ENCODE measurements at places on chromosomes 7 and 10.
A peak's percentile ranks its signal among the peaks of the same experiment; 100 is the strongest.

GRCh38 chr7:120588416-120588815 is 269.5 kb downstream of the TSPAN12 start:
- DNase-seq = no peak

- DNase-seq = peak; percentile 82
Measured at GRCh38 chr7:80584778-80585177, 53.7 kb upstream of the CD36 start.

- no peak for DNase-seq
Measured at GRCh38 chr10:98980353-98980752, 255.3 kb downstream of the HPSE2 start.

GRCh38 chr7:103934508-103934907 is 55.0 kb downstream of the RELN start:
- no peak for DNase-seq

DNA sequence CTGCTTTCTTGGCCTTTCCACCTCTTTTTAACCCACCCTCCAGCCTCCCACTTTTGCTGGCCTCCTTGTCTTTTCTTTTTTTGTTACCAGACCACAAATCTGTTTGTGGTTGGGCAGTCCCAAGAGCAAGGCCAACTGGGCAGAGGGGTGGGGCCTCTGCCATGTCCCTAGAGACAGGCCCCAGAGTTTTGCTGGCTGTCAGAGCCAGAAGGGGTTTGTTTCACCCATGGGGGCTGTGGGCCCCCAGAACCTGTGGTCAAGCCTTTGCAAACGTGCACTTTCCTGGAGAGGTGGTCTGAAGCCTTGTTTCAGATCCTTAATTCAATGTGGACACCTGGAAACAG is 10.3 kb downstream of the ZMIZ1 start:
- no peak for DNase-seq

- DNase-seq = no peak
Measured at GRCh38 chr7:27262121-27262520, 19.5 kb downstream of the EVX1 start.

DNA sequence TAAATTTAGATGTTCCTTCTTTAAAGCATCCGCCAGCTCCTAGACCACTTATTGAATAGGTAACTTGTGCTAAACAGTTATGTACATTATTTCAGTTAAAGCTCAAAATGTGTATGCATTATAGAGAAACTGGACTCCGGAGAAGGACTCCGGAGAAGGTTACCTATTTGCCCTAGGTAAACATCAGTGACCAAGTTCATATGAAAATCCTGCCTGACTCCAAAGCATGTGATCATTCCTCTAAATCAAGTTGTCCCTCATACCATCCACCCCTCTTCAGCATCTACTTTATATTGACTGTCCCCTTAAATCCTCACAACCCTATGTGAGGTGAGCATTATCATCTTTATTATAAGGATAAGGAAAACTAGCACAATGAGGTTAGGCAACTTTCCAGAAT is 147.5 kb downstream of the SRPK2 start:
- no peak for DNase-seq

- DNase-seq = no peak
Measured at GRCh38 chr10:129785536-129785981, 178.5 kb downstream of the EBF3 start.

GRCh38 chr7:71775648-71776047 is 636.5 kb downstream of the CALN1 start:
- no peak for DNase-seq

DNA sequence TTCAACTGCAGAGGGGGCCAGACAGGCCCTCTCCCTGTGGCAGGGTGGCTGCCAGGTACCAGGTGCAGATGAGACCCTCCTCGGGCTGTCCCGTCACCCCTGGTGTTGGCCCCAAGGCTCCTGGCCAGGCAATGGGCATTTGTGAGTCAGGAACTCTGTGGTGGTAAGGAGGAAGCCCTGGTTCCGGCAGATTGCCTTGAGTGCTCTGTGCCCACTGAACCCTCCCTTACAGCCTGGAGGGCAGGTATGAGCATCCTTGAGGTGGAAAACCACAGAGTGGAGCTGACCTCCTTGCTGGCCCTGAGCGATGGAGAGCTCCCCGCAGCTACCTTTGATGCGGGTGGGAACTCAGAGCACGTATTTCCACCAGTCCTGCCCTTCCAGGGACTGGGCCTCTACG is 2.0 kb downstream of the PAOX start:
- no peak for DNase-seq

GRCh38 chr10:44752451-44753441 is 158.4 kb upstream of the TMEM72 start:
- peak; percentile 88 for DNase-seq

- DNase-seq = no peak
Measured at GRCh38 chr10:13775786-13776775, 189.3 kb downstream of the PRPF18 start.

GRCh38 chr10:125156739-125157480 is 3.5 kb downstream of the CTBP2 start:
- no peak for DNase-seq

GRCh38 chr10:10846504-10846900 is 171.2 kb upstream of the CELF2 start:
- no peak for DNase-seq

GRCh38 chr7:31000161-31000693 is 36.5 kb downstream of the GHRHR start:
- DNase-seq = no peak

DNA sequence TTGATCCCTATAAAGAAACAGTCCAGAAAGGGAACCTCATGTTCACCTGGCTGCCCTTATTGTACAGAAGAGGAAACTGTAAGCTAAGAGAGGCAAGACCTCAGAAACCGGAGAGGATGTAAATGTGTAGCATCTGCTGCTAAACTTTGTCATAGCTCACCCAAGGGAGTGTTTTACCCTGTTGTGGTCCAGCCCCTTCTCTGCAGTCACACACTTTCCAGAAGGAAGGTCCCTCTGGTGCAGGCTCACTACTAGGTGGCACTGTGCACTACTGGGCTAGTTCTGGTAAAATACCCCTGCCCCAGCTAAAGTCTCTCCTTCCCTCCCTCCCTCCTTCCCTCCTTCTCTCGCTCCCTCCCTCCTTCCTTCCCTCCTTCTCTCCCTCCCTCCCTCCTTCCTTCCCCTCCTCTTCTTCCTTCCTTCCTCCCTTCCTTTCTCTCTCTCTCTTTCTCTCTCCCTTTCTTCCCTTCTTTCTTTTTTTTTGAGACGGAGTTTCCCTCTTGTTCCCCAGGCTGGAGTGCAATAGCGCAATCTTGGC is 42.5 kb upstream of the LCOR start:
- no peak for DNase-seq

DNA sequence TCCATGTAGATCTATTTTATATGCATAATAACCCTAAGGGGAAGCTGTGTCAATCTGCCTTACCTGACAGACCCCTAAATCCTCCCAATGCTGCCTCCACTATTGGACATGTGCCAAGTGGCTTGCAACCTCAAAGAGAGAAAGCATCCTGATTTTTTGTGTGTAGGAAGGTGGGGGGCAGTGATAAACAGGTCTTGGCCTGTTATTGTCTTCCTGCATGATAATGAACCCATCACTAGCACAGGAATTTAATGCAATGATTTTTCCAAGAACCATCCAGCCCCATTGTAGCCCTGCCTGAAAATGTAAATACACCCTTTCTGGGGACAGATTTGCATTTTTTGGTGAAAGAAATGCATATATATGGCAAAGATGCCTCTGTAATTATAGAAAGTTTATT is 850.2 kb downstream of the LRMDA start:
- DNase-seq = no peak

- no peak for DNase-seq
Measured at GRCh38 chr7:1532456-1533254, 2.2 kb downstream of the MAFK start.

GRCh38 chr10:59869594-59869940 is 36.8 kb downstream of the CCDC6 start:
- no peak for DNase-seq

DNA sequence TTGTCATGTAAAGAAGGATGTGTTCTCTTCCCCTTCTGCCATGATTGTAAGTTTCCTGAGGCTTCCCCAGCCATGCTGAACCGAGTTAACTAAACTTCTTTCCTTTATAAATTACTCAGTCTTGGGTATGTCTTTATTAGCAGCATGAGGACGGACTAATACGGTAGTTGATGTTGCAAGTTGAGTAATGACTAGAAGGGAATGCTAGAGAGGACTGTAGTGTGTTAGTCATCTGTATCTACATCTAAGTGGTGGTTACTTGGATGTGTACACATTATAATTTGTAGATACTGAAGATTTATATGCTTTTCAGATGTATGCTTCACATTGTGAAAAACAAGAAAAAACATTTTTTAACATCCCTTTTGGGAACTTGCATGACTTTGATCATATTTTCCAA is 244.6 kb downstream of the POLR1F start:
- no peak for DNase-seq

DNA sequence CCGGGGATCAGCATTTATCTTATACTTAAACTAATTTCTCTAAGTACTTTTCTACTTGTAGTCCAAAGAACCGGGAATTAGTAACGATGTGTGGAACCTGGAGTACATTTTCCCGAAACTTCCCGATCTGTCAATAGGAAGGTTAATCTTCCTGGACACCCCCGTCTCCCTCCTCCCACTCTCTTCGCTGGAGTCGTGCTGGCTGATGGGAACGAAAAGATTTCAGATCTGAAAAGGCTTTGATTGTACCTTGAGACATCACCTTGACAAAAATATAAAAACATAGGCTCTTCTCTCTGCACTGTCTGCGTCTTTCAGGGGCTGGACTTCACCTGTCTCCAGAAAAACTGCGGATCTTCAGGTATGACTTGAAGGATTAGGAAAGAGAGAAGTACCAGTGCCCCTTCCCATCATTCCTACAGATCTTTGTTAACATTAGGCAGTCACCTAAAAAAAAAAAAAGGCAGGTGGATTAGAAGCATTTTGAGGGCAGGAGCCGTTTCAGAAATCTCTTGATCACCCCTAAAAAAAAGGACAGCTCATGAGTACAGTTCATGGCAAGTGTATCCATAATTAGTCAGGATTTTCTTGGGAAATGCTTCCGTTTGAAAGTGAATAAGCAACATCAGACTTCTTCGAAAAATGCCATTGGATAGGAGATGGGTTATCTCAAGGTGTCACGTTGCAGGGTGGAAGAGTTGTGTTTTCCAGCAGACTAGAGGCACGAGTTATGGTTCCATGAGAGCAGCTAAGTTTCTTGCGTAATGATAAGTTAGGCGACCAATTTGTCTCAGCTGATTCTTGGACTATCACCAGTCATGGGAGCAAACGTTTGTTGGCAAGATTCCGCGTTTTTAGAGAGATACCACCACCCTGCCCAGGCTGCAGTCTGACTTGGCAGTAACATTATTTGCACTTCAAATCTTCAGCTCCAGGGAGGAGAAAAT is 7.8 kb upstream of the BAMBI start:
- DNase-seq = no peak

- DNase-seq = no peak
Measured at GRCh38 chr10:26000971-26001370, 66.9 kb downstream of the MYO3A start.

DNA sequence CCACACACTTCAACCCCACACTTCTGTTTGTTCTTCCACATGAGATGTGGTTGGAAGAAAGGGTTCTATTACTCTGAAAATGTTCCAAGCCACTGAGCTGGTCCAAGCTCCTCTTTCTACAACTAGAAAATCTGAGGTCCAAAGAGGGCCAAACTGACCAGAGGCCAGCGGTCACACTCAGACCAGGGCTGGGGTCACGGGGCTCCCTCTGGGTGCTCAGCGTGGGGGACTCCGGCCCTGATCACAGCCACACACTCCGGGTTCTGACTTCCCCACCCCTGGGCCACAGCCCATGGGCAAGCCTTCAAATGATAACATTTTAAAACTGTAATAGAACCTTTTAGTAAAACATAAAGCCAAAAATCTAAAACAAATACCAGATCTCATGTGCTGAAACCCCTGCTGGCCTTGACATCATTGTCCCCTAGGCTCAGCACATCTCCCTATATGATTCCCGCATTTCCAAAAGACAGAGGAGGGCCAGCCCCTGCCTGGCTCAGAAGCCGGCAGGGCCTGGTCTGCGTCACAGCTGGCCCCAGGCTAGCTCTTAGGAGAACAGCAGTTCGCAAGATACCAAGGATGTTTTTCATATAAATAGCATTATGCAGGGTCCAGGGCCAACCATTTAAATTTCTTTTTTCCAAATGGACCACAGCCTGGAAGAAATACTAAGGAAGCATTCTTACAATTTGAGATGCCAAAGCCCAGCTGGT is 3.3 kb downstream of the CRYGN start:
- no peak for DNase-seq

GRCh38 chr7:105768898-105769507 is 107.4 kb downstream of the ATXN7L1 start:
- DNase-seq = no peak

GRCh38 chr10:71711052-71711623 is 8.4 kb downstream of the C10orf105 start:
- DNase-seq = no peak

DNA sequence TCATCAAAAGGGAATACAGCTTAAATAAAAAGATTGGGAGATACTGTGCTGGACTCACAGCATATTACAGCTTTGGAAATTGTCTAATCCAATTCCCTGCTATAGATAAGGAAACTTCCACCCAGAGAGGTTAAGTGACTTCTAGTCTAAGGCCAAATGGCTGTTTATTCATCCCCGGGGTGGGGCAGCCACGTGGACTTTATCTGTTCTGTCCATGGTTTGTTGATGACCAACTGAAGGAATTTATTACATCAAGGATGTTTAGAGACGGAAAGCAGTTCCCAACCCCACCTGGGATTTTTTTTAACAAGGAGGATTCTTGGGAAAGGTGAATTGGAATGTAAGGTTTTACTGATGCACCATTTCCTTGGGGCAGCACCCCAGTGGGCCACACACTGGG is 88.6 kb downstream of the ATXN7L1 start:
- DNase-seq = no peak

GRCh38 chr7:55514546-55515265 is 57.6 kb downstream of the VOPP1 start:
- no peak for DNase-seq

DNA sequence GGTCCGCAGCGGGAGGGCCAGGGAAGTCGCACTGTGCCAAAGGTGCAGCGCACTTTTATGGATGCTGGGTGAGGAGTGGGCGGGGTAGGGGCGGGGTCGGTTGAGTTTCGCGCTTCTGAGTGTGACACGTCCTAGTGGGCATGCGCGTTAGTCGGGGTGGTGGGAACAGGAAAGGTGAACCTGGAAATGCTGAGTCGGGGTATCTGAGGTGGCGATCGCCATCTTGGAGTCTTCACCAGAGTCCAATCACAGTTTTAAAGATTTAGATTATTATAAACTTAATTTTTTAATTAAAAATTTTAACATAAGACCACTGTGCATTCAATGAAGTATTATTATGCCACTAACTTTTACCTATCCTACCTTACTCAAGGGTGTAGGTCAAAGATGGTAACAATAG is 45.7 kb downstream of the ZNF138 start:
- DNase-seq = no peak

Measured in epithelial cell of proximal tubule (primary cell).